Motor neuron (in vitro differentiated cells): ENCODE measurements at places on chromosomes 6 and 20. TPM values are rescaled to one million over a fixed set of nuclear protein-coding genes. Genes with fewer than 3 reads are reported as not detected.

DNA sequence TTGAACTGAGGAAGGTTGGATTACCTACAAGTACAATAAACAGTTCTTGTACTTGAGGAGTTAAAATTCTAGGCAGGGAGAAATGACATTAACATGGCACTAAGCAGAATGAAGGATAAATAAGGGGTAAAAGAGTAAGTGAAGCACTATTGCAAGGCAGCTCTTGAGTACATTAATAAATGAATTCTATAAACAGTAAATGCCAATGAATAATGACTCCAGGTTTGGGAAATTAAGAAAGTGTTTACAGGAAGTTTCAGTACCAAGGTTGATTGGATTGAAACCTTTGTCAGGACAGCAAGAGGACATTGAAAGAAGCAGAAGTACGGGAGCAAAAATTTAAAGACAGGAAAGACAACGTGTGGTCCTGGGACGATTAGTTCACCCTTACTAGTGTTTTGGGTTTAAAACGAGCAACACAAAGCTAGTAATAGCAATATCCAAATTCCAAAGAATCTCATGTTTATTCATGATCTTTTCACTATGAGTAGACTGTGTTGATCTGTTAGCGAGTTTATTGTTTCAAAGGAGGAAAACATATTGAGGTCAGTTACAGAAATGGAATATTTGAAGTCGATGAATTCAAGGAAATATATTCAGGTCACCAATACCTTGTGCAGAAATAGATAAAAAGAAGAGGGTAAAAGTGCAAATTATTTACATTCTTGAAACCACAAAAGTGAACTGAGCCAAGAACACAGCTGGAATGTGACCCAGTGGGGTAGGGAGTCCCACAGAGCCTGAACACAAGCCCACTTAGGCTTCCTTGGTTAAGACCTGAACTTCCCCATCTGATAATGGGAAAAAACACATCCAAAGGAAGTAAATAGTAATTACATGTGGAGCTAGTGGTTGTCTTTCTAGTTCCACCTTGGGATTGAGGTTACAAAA lies 80.8 kb downstream of the MKKS start:
- ATAC-seq: no peak

- peak; percentile 85 for ATAC-seq
Measured at GRCh38 chr20:63025534-63026331, 19.0 kb upstream of the BHLHE23 start.

DNA sequence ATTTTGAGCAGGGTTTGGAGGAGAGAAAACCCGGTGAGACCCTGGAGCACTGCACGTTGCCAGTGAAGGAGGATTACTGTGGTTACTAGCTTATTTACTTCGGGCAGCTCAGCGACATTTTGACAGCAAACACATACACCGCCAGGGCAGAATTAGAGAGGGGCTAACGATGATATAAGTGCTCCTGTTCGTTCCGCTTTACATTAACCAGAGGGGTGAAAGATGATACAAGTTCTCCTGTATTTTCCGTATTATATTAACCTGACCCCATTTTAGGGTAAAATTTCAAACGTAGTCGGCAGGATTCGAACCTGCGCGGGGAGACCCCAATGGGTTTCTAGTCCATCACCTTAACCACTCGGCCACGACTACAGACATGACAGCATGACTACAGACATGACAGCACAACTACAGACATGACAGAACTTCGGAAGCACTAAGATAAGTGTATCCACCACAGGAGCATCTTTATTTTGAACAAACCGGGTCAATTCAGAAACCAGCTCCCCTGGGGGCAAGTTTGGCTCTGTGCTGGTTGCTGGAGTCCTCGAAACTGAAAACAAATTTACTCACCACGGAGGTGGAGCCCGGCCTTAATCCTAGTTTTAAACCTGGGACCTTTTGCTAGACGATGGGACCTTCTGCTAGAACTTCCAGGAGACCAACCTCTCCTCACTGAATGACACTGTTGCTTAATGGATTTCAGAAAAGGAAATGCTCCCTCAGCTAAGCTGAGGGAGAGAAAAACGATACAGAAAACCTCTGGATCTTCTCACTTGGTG lies 80.4 kb upstream of the ZNF184 start:
- peak; percentile 80 for ATAC-seq

GRCh38 chr6:26103141-26103769 lies 16.0 kb downstream of the HFE start:
- ATAC-seq: peak; percentile 92

DNA sequence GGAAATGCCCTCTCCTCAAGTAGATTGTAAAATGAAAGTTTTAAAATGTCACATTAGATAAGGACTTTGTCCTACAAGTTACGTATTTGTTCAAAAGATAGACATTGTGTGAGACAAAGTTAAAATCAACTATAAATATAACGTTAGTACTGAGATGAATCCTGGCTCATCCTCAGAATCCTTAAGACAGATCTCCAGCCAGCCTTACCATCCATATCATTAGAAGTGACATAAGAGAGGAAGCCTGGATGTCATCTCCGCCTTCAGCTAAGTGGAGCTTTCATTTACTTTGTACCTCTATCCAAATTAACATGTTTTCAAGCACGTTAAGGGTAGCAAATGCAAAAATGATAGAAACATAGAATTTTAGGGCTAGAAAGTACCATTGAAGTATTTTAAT lies 59.1 kb downstream of the SCAF8 start:
- ATAC-seq: no peak

The TMEM200A gene
- total RNA-seq: 9.4 and 9.5 TPM in 2 replicates

GRCh38 chr6:157763904-157764177 lies 59.2 kb upstream of the SNX9 start:
- no peak for ATAC-seq

The GGT7 gene
- total RNA-seq: 26.5 and 29.5 TPM in 2 replicates

DNA sequence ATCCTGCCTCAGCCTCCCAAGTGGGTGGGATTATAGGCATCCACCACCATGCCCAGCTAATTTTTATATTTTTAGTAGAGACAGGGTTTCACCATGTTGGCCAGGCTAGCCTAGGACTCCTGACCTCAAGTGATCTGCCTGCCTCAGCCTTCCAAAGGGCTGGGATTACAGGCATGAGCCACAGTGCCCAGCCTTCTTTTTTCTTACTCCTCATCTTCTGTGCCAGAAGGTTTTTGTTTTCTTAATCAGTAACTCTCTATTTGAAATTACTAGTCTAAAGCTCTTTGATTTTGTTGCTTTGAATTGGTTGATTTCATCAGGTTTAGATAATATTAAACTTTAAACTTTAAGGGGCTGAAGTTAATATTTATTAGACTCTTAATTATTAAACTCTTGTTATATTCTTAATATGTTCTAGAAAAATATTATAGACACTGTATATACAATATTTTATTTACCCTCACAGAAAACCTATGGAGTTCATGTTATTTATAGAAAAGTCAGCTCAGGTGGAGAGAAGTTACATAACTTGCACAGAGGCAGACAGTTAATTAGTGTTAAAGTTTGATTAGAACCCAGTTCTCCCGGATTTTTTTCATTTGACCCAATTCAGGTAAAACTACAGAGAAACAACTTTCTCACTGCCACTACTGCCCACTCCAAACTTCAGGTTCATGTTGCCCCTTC lies 177.4 kb upstream of the SGK1 start:
- no peak for ATAC-seq

GRCh38 chr6:100504786-100505737 lies 40.3 kb upstream of the SIM1 start:
- ATAC-seq: no peak

The TMC2 gene
- total RNA-seq: 0.31 and 0.58 TPM in 2 replicates

The STMN3 gene
- total RNA-seq: 21.6 and 24.0 TPM in 2 replicates

The PRDM13 gene
- 0.28 and 0.34 TPM in 2 replicates for total RNA-seq

- ATAC-seq: no peak
Measured at GRCh38 chr6:73666393-73666792, 12.6 kb upstream of the SLC17A5 start.

DNA sequence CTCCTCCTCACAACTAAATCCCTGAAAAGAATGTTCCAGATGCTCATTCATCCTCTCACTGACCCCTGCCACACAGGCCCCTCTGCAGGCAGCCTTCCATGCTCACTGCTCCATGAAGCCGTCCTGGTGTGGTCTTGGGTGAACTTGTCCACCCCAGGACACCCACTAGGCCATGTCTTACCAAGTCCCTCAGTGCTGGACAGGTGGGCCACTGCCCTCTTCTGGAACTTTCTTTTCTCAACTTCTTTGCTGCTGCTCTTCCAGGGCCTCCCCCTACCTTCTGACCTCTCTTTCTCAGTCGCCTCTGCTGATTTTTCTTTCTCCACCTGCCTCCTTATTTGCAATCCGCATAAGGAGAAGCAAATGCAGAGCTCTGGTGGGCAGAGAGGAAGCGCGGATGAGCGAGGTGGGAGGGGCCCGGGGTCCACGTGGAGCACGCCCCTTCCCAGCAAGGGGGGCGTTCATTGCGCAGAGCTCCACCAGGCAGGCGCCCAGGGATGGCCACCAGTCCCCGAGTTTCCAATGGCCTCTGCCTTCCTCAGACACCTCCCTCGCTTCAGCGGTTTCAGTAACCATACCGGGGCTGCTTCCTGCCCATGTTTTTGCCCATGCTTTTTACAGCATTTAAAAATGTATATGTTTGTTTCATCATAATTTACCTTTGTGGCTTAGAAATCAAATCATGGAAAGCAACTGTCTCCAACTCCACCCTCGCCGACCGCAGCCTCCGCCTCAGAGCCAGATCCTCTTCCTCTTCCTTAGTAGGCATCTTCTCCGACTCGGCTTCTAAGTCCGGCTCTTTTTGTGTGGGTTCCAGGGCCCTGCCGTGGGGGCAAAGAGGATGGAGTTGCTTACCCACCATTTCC lies 129.6 kb downstream of the ZDHHC14 start:
- ATAC-seq: no peak

- ATAC-seq: no peak
Measured at GRCh38 chr6:112332274-112332673, 14.9 kb upstream of the RFPL4B start.

The TCF19 gene
- 10.8 and 11.9 TPM in 2 replicates for total RNA-seq

DNA sequence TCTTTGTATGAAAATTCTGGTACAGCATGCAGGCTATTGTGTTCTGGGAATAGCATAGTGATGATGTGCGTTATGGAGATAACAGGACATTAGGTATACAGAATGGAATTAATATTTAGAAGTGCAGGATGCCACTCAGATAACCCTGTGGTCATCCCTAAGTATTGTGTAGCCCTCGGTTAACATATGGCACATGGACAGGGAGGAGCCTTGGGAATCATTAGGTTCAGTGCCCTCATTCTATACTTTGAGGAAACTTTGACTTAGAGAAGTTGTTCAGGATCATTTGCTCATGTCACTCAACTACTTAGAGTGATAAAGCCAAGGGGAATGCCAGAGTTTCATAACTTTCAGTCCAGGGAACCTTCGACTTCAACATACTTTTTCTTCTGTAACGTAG lies 185.9 kb downstream of the UST start:
- ATAC-seq: no peak

The CSTF1 gene
- total RNA-seq: 14.6 and 17.0 TPM in 2 replicates

The UBD gene
- total RNA-seq: 0.84 and 1.3 TPM in 2 replicates

The TCEA2 gene
- total RNA-seq: 37.6 and 38.4 TPM in 2 replicates

- ATAC-seq: no peak
Measured at GRCh38 chr20:3543901-3544507, 73.2 kb downstream of the ATRN start.

DNA sequence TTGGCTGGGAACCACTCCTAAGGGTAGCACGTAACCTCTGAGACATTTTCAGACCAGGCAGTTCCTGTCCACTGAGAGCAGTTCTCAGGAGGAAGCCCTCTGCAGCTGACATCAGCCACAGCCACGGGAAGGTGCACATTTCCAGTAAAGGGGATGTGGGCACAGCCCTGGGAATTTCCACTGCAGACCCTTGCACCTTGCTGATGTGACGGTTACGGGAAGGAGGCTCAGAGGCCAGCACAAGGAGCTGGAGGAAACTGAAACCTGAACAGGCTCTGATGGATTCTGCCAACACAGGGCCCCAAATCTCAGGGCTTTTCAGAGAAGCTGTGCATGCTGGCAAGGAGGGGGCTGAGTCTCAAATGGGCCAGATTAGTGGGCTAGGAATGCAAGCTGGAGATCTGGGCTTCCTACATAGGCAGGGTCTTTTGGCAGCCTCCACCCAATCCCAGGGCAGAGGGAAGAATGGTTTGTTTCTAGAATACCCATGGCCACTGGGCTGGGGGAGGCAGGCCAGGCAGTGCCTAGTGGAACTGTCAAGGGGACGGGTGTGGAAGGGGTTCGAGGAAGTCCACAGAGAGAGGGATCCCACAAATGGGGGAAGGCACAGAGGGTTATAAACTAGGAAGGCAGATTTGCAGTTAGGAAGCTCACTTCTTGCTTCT lies 14.2 kb downstream of the EBF4 start:
- ATAC-seq: no peak

The SOX18 gene
- 0.20 and 0.27 TPM in 2 replicates for total RNA-seq

The HNF4A gene
- total RNA-seq: 0.09 and 1.1 TPM in 2 replicates

The MLIP gene
- 0.05 and 0.26 TPM in 2 replicates for total RNA-seq

The ENPP4 gene
- total RNA-seq: 4.3 and 4.4 TPM in 2 replicates

The SH3BGRL2 gene
- 20.2 and 20.7 TPM in 2 replicates for total RNA-seq

The PTGIS gene
- total RNA-seq: 36.5 and 47.2 TPM in 2 replicates

DNA sequence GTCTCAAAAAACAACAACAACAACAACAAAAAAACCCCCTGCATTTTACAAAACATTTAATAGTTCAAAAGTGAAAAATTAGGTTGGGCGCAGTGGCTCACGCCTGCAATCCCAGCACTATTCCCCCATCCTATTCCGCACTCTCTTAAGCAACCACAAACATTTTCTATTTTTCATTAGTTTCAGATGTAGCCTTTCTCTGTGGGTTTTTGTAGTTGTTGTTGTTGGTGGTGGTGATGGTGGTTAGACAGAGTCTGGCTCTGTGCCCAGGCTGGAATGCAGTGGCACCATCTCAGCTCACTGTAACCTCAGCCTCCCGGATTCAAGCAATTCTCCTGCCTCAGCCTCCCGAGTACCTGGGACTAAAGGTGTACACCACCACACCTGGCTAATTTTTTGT lies 6.4 kb upstream of the GMNN start:
- ATAC-seq: no peak

- ATAC-seq: no peak
Measured at GRCh38 chr6:70380771-70381416, 32.4 kb upstream of the FAM135A start.

DNA sequence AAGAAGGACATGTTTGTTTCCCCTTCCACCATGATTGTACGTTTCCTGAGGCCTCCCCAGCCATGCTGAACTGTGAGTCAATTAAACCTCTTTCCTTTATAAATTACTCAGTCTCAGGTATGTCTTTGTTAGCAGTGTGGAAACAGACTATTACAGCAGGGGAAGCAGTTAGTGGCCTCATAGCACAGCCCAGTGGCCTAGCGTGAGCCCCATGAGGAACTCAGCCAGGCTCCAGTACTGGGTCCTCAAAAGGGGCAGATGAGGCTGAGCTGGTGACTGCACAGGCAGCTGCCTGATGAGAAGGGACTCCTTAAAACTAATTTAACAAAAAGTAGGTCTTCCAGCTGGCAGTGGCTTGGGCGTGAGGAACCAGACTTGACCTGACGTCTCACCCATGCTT lies 399.9 kb downstream of the CDH26 start:
- ATAC-seq: no peak

- ATAC-seq: no peak
Measured at GRCh38 chr6:37985355-37985754, 165.8 kb downstream of the ZFAND3 start.
